SK-N-DZ (cell line): ENCODE measurements at places on chromosomes 3 and 15.

GRCh38 chr3:142588703-142589102, 7.5 kb upstream of the PLS1 start:
- DNase-seq = no peak

DNA sequence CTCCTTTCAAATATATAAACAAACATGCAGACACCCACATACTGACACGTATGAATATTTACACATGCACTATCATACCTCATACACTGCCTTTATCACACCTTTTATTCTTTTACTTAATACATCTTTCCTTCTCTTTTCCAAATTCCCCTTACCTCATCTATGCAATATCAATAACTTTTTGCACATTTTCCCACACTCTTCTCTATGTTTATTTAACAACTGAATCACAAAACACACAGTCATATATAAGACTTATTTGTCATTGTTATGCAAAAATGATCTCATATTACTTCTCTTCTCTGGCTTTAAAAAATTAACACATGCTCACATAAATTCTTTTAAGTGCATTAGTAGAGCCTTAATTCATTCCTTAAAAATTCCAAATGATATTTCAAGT, 461.4 kb downstream of the DIPK2A start:
- no peak for DNase-seq

DNA sequence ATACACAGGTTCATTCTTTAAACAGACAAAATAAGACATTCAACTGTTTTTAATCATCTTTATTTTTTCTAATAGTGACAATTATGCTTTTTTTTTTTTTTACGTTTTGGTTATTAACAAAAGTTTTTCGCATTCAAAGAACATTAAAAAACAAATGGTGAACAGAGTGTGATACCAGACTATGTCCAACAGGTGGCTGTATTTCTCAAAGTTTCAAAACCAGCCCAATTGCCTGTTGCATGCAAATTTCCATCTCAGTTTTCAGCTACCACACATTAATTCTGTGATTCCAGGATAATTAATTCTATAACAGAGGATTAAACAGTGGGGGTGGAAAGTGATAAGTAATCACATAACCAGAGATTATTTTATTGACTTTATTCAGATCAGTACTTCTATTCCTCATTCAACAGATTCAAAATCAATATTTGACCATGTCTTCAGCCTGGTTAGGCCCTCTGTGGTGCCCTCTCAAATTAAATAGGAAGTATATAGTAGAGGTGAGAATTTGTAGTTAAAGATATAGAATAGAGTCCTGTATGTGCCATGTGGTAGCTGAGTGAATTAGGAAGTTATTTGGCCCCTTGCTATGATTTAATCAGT, 122.2 kb upstream of the DCBLD2 start:
- peak; percentile 26 for DNase-seq

- no peak for DNase-seq
Measured at GRCh38 chr3:169813278-169813677, 574 bp upstream of the LRRC34 start.

DNA sequence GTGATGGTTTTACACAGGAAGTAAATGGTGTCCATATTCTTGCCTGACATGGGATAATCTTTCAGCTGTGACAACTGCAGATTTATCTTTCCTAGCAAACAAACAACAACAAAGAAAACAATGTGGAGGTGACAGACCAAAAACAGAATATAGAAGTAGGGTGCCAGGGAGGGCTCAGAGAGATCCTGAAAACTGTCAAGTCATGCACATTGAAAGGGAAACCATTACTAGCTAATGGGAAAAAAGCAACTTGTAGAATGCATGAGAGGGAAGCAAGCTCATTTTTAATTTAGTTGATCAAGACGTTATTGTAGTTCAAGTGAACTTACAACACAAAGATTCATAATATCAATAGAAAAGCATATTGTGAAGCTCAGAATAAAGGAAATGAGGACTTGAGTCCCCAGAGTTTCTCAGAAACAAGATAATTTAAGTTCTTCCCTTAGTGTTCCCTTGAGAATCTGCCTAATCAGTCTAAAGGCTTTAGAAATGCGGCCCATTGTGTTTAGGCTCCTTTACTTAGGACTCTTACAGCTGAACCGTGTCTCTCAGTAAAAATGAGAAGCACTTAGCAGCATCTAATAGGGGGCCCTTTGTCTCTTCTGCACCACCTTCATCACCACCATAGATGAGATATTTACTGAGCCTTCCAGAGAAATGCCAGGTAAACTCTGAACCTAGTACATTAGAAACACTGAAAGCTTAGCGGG, 115.6 kb upstream of the CADPS start:
- DNase-seq = no peak

GRCh38 chr15:35054380-35054779, 30.7 kb downstream of the NANOGP8 start:
- no peak for DNase-seq

DNA sequence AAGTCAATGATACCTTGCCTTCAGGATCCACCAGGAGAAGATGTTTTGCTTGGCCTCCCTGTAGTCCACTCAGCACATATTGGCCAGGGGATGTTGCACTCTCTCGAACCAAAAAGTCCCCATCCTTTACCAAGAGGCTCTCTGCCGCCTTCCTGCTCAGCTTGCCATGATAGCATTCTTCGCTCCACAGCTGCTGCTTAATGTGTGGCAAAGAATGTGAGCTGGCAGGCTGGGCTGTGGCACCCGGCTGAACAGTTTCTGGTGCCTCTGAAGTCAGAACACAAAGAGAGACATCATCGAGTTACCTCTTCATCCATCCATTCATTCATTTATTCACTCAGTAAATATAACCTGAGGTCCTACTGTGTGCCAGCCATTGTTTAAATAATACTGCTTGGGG, 23.9 kb upstream of the CEP152 start:
- DNase-seq = no peak

GRCh38 chr3:134325061-134325705, 49.1 kb downstream of the AMOTL2 start:
- DNase-seq = no peak

GRCh38 chr15:101194546-101195125, 57.2 kb downstream of the CHSY1 start:
- no peak for DNase-seq

DNA sequence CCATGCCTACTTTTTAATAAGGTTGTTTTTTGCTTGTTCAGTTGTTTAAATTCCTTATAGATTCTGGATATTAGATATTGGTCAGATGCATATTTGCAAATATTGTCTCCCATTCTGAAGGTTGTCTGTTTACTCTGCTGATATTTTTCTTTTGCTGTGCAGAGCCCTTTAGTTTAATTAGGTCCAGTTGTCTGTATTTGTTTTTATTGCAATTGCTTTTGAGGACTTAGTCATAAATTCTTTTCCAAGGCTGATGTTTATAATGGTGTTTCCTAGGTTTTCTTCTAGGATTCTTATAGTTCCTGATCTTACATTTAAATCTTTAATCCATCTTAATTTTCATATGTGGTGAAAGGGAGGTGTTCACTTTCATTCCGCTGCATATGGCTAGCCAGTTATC, 77.4 kb downstream of the PTPRG start:
- no peak for DNase-seq

GRCh38 chr15:38920966-38921365, 356.4 kb upstream of the RASGRP1 start:
- DNase-seq = no peak

GRCh38 chr3:13147344-13147743, 74.1 kb upstream of the IQSEC1 start:
- no peak for DNase-seq

GRCh38 chr3:30934208-30934550, 39.7 kb upstream of the GADL1 start:
- DNase-seq = peak; percentile 25

DNA sequence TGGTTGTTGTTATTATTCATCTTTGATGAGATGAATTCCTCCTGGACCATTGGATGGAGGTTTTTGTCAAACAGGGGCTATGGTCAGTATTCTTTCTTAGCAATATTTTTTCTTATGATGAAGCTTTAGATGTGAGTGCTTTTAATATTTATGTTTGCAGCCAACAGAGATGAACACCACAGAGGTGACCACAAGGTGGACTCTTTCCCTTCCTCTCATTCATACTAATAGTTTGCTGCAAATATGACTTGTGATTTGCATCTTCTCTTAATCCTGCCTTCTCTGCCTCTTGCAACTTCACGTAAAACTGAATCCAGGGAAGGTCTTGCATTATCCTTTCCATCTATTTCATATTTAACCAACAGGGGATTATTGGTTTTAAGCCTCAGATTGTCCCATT, 473.1 kb upstream of the UBE2E2 start:
- no peak for DNase-seq

DNA sequence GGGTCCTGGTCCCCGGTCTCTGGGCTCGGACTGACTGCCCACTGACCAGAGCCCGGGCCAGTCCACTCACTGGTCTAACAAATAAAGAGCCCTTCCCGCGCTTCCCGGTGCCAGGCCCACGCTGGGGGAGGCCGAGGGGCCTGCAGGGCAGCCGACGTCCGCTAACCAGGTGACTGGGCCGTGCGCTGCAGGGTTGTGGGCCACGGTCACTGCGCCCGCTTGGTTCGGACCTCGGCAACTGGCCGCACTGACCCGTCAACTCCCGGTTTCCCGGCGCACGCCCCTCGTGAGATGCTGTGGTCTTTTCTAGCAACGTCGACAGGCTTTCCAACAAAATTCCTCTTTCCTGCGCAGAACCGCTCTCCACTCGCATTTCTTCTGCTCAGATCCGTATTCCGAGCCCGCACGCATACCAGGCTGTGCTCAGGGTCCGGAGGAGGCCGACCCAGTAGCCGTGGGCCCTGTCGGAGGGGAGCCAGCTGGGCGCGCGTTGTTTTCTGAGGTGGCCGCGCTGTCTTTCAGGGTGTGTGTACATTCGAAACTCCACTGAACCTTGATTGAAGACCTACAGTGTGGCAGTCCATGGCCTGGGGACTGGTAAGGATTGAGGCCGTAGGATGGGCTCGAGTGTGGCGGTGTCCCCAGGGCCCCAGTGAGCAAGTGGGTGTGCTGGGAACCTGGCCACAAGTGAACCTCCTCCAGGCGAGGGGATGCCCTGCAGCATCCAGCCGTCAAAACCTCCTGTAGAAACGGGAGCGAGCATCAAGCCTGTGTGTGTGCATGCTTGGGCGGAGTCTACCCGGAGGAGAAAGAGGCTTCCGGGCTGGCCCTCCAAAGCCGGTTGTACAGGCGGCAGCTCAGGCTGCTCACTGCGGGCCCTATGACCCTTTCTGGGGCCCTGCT, 875 bp upstream of the NT5DC2 start:
- DNase-seq = peak; percentile 82

DNA sequence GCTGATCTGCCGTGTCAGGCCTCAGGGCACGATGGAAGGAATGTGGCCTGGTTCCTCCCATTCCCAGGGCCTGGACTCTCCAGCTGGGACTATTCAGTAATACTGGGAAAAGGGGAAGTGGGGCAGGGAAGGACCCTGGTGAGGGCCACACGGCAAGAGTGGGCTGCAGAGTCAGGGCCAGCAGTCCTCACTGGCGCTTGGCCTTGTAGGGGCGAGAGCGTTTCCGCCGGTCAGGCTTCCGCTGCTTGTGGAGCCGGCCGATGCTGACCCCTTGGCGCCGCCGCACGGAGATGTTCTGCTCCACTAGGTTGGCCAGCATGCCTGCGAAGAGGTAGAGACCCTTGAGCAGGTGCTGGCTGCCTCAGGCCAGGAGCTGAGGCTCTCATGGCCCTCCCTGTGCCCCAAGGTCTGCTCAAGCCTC, 42.8 kb downstream of the SEMA3G start:
- no peak for DNase-seq

DNA sequence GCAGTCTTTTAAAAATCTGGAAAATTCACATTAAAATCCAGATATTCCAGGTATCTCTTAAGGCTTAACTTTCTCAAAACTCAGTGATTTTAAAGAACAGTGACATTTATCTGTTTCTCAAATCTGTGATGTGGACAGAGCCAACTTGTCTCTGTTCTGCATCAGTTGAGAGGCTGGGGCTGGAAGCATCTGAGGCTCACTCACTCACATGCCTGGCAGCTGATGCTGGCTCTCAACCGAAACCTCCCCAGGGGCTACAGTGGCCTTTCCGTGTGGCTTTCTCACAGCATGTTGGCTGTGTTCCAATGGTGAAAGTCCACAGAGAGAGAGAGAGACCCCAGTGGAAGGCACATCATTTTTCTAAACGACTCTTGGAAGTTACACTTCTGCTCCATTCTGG, 53.5 kb downstream of the CEMIP start:
- DNase-seq = peak; percentile 67

- DNase-seq = no peak
Measured at GRCh38 chr3:102030661-102031060, 181.3 kb downstream of the NFKBIZ start.

DNA sequence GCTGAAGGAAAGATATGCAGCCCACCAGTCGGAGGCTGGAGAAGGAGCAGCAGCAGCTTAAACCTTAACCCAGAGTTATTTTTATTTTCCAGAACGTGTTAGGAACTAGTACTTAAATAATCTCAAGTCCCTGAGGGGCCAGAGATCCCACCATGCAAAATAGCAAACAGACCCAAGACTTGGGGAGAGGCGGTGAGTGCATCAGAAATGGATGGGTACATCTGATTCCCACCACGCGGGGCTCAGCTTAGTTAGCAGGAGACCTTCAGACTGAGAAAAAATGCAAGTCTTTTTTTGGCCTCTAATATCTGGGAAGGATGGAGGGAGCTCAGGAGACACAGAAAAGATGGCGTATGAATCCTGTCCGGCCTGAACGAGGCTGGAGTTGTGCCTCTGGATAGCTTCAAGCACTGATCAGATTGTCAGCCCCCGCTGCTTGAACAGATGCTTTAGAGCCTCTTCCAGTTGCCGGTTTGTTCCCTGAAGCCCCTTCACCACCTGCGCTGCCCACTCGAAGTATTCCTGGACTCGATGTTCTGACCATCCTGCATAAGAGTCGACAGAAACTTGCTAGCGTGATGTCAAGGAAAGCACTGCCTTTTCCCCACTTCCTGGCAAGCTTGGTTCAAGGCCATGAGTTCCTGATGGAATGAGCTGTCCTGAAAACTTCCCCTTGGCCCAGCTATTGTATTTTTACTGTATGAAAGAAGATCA, 1.3 kb downstream of the HDDC3 start:
- peak; percentile 35 for DNase-seq

DNA sequence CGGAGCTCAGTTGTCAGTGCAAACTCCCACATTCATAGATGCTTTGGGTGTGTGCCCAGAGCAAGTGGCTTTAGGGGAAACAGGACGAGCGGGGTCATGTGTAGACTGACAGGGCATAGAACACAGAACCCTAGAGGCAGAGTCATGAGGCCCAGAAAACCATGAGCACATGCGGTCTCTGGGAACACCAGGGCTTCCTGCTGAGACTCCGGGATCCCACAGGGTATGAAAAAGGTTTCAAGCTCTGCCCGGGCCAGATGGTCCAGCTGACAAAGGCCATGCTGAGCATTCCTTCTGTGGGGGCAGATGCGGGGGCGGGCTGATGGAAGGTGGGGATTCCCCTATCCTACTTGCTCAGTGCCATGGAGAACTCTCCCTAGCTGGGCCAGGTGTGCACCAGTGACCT, 44.8 kb downstream of the ROPN1B start:
- no peak for DNase-seq

- DNase-seq = no peak
Measured at GRCh38 chr15:42449770-42450424, 41.0 kb downstream of the ZNF106 start.

GRCh38 chr15:80778964-80779657, at the start of gene CEMIP:
CEMIP (plus strand) TSS chr15:80779370; CDS start chr15:80873880, 94,510 bp downstream.
- DNase-seq = peak; percentile 73

GRCh38 chr3:178325330-178325729, 210.9 kb upstream of the KCNMB2 start:
- DNase-seq = peak; percentile 38

- no peak for DNase-seq
Measured at GRCh38 chr15:28111543-28111942, 12.4 kb upstream of the OCA2 start.

GRCh38 chr15:50697109-50697797, 10.7 kb upstream of the TRPM7 start:
- DNase-seq = no peak

- DNase-seq = no peak
Measured at GRCh38 chr15:25134546-25134945, 179.8 kb downstream of the SNRPN start.
